ENCODE measurements at places on chromosomes 2 and 18.
A peak's percentile ranks its signal among the peaks of the same experiment; 100 is the strongest.

- no peak for DNase-seq
Observed at GRCh38 chr2:40511661-40512213, 59.8 kb upstream of the SLC8A1 start.

DNA sequence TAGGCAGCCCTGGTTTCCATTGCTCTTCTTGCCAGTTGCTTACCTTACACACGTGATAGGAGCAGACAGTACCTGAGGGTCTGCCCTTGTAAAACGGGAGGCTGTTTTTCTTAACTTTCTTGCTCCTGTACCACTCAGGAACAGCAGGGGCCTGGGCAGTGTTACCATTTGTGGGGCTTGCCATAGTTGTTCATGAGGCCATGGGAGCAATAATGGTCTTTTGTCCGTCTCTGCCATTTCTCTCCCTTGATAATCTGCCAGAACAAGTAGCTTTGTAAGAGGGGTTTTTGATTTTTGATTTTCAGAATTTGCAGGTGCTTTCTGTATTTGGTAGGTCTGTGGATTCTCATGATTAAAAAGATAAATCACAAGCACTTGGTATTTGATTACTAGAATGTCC lies 259.0 kb downstream of the PHLPP1 start:
- DNase-seq: no peak

GRCh38 chr18:59359576-59359952 lies 499 bp upstream of the LMAN1 start:
- DNase-seq: no peak

DNA sequence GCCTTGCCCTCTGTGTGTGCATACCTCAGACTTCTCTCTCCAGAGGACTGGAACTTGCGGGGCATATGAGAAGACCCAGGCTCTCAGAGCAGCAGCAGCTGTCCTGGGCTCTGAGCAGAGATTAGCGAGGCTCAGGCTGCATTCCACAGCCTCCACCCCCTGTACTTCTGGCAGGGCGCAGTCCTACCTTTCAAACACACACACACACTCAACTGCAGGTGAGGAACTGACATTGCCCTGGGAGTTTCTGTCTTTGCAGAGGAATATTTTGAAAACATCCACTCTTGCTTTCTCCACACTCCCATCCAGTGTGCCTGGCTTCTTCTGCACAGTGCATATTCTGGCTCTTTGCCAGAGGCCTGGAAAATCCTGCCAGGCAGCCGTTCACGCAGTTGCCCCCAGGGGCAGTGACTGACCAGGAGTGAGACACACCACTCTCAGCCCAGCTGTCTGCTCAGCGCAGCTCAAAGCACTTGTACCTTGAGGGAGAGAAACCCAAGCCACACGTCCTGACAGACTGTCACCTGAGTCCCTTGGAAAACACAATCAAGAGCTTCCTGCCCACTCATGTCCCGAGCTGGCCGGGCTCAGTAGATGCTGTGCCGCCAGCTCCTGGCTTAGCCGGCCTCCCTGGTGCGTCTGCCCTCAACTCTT lies 460.8 kb downstream of the RNF144A start:
- no peak for DNase-seq

- DNase-seq: peak; percentile 11
Observed at GRCh38 chr2:32357318-32358110, 691 bp downstream of the BIRC6 start.

GRCh38 chr2:160433466-160434140 lies 60.0 kb downstream of the RBMS1 start:
- no peak for DNase-seq

DNA sequence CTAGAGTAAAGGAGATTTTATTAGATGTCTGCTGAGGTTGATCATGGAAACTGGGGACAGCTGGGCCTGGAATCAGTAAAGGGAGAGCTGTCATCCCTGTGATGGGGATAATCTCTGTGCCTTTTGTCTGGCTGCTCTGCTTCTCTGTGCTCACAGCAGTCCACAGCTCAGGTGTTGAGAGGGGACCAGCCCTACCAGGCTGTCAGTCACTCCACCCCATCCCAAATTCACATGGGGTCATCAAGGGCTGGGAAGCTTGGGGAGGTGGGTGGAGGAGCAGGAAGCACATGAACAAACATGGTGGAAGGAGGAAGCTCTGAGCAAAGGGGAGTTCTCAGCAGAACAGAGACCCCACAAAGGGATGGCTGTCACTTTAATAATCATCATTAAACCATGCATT lies 13.7 kb upstream of the LRRFIP1 start:
- DNase-seq: no peak

DNA sequence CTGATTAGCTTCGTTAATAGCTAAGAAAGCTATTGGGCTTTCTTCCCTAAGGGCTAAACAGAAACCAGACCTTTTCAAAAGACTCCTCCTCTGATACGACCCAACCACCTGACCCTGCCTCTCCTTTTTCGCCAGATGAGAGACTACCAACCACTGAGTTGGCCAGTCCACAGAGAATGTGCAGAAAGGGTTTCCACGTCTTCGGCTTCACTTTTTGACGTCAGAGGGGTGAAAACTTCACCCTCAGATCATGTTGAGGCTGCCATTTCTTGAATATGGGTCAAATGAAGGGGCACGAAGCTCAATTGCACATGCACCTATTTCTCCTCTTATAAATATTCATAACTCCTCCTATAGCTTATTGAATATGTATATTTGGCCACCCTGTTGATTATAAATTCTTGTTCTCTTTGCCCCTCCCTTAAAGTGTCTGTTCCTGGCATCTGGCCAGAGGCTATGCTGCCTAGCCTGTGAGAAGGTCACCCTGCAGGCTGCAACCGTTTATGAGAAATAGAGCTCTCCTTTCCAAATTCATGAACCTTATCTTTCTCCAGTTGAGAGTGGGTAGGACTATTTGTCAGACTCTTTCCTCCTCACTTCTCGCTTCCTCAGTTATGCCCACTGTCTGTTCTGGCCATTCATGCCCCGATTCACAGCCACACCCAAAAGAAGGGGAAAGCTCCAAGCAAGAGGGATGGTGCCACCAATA lies 301.6 kb downstream of the STK39 start:
- no peak for DNase-seq

GRCh38 chr2:151774506-151774905 lies 40.2 kb upstream of the NEB start:
- DNase-seq: no peak

GRCh38 chr2:213229814-213230213 lies 54.5 kb upstream of the SPAG16 start:
- no peak for DNase-seq

GRCh38 chr2:231621051-231621879 lies 28.6 kb downstream of the TEX44 start:
- DNase-seq: no peak

GRCh38 chr2:198639580-198639979 lies 818.2 kb downstream of the SATB2 start:
- DNase-seq: no peak

DNA sequence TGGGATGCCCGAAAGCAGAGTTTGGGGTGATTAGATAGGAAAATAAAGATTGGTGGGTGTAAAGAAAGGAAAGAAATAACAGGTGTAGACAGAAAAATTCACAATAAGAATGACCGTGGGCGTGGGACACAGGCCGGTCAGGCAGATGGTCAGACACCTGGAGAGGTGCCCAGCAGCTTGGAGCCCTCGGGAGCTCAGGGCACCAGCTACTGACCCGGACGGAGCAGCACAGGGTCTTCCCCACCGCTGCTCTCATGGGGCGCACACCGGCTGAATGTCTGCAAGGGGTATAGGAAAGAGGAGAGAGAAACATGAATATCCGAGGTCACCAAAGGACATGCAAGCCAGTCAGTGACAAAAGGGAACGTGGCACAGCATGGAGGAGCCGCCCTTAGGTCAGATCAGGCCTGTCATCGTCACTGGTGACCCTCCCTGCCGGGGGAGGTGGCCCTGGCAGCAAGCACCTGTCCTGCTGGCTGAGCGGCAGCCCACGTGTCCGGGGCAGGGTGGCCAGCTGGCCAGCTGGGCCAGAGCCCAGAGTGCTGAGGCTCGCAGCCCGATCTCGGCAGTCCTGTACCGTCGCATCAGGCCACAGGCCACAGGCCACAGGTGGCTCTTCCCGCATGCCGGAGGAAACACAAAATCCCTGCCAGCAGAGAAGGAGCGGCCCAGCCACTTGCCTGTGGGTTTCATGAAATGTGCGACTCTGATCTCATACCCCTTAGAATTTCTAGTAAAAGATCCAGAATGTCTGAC lies 112.0 kb upstream of the NDUFV2 start:
- DNase-seq: no peak

GRCh38 chr2:188050726-188051125 lies 240.9 kb upstream of the GULP1 start:
- no peak for DNase-seq

GRCh38 chr2:70984576-70985282 lies 6.3 kb downstream of the ANKRD53 start:
- no peak for DNase-seq

DNA sequence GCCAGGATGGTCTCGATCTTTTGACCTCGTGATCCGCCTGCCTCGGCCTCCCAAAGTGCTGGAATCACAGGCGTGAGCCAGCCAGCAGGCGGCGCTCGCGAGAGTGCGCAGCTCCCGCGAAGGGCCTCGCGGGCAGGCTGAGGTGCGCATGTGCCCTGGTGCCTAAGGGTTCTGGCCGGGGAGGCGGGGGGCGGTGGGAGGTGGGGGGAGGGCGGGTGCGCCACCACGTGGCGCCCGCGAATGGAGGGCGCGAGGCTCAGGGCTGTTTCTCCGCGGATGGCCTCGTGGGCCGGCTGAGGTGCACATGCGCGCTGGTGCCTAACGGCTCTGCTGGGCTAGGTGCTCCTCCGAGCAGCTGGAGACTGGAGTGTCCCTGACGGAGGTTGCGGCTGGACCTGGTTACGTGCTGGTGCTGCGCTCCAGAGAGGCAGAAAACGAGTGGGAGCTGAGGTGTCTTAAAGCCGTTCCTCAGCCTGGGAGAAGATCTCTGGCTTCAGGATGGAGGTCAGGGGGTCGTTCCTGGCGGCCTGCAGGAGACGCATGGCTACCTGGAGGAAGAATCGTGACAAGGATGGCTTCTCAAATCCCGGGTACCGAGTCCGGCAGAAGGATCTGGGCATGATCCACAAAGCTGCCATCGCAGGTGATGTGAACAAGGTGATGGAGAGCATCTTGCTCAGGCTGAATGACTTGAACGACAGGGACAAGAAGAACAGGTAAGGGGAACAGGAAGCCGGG lies at the start of gene ANKRD62:
ANKRD62 (plus strand) TSS at position 324 of the 738 bp plus-strand sequence; CDS start at position 499, 175 bp downstream.
- no peak for DNase-seq

DNA sequence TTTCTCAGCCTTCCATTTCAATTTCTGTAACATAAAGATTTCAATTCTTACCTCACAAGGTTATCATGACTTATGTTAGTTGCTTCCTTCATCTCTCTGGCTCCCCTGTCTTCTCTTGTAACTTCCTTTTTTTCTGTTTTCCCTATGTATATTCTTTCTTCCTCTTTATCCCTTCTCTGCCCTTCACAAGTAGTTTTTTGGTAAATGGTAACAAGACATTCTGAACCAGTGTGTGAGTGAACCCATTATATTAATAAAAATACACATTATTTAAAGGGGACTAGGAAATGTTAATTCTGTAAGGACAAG lies 8.4 kb downstream of the ACSL3 start:
- DNase-seq: no peak

- DNase-seq: peak; percentile 21
Observed at GRCh38 chr2:182866095-182866460, 359 bp downstream of the FRZB start.
